ENCODE measurements at places on chromosomes 5 and 9.

GRCh38 chr5:68353605-68354004, 138.0 kb downstream of the PIK3R1 start:
- no peak for DNase-seq

GRCh38 chr9:129385211-129385934, 207.3 kb upstream of the IER5L start:
- no peak for DNase-seq

DNA sequence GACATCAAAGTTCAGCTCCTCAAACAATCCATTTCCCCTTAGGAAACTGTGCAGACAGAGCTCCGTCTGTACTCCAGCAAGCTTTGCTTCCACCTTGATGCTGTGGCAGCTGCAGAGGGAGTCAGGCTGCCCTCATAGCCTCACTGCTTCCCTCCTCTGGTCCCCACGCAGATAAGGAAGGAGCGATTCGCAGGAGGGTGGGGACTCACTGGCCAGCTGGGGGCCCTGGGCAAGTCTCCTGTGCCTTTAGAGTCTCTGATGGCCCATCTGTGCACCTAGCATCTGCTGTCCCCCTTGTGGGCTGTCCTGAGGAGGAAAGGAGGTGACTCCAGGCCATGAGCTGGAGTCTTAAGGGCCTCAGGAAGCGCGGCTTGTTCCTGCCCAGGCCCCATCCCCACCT, 121.5 kb downstream of the ENTREP1 start:
- no peak for DNase-seq

GRCh38 chr5:35771839-35772238, 84.9 kb upstream of the IL7R start:
- DNase-seq, result no peak

DNA sequence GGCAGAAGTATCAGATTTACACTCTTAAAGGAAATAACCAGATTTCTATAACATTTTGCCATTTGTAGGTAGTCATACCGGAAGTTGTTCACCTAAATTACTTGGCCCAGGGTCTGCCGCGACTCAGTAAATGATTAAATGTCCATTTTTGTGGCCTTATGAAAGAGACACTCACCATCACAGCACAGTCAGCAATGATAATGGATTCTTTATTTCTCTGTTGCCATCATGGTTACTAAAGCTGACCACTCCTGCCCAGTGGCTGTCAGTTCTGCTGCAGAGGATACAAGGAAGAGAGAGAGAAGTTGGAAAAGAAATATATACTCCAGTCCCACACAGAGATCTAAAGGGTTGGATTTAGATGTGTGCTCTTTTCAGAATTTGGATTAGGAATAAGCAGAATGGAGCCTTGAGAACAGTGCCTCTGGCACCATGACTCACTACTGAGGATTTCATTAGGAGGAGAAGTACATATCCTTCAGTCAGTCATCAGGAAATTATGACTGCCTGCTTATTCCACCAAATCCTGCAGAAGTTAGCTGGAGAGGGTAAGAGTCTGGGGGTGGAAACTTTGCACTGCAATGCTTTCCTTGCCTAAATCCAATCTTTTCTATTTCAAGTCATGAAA, 72.8 kb upstream of the EFNA5 start:
- no peak for DNase-seq

DNA sequence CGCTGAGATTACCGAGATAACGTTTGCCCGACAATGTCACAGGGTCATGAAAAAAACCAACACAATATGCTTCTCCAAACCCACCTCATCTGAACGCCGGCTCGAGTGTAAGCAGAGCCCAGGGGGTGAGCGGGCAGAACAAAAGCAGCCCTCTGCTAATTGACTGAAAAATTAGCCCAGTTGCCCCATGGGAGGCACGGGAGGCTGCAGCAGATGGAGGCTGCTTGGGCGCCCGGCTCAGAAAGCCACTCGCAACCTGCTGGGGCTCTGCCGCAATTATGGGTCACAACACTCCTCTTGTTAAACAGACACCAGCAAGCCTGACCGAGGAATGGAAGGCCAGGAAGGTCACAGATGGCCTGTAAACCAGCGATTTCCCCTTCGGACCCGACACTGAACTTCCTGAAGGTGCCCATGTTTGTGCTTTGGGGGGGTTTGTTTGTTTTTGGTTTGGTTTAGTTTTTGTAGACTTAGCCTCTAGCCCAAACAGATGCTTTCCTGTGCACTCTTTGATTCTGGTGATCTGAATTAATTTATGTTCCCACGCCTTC, 104.6 kb upstream of the IRX1 start:
- peak; percentile 27 for DNase-seq

- DNase-seq, result no peak
These were observed 3.8 kb downstream of the CREB3 start for GRCh38 chr9:35736201-35736633.

GRCh38 chr5:17401470-17402288, 96.4 kb upstream of the TAF11L2 start:
- DNase-seq, result no peak

GRCh38 chr9:81103597-81104471, 585.5 kb downstream of the TLE1 start:
- no peak for DNase-seq

- no peak for DNase-seq
These were observed 33.8 kb downstream of the DOCK8 start for GRCh38 chr9:248278-248961.

DNA sequence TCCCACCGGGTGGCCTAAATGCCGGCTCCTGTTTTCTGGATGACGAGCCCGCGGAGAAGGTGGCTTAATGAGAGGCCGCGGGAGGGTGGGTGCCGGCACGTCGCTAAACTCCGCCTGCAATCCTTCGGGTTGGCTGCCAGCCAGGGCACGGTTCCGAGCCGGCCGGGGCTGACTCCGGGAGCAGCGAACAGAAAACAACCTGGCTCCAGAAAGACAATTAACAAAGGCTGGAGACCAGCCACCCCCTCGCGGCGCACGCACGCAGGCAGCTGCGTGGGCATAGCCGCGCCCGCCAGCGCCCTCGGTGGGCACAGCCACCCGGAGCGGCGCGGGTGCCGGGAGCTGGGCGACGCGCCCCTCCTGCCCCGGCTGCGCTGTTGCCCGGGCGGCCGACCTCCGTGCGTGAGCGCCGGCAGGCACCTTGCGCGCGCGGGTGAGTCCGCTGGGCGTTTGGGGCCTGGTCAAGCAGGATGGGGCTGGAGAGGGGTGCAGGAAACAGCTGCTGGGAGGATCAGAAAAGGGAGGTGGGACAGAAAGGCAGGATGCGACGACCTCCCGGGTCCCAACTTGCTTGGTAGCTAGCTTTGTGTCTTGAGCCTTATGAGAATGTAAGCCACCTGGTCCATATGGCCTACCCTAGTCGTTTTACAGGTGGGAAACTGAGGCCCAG, at the start of gene ARHGEF37:
Gene ARHGEF37 (plus strand): TSS at position 307 of the 670 bp plus-strand sequence. CDS start 16,272 bp downstream, outside the sequence.
- DNase-seq, result no peak

GRCh38 chr9:34983209-34983608, 6.3 kb upstream of the DNAJB5 start:
- DNase-seq, result no peak

- no peak for DNase-seq
These were observed 211.2 kb downstream of the GADD45G start for GRCh38 chr9:89815903-89816573.

- DNase-seq, result no peak
These were observed 139.6 kb downstream of the ROR2 start for GRCh38 chr9:91810286-91810905.
